Fibroblast of skin of back (primary cell): ENCODE measurements at places on chromosomes 12 and 14.

DNA sequence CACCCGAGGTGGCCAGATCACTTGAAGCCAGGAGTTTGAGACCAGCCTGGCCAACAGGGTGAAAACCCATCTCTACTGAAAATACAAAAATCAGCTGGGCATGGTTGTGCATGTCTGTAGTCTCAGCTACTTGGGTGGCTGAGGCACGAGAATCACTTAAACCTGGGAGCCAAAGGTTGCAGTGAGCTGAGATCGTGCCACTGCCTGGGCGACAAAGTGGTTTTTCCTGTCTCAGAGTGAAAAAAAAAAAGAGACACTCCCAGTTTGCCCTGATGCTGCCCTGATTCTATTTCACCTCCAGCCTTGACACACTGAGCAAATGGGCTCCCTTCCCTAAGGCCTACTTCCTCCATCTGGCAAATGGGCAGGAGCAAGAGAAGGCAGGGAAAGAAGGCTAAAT, 28.5 kb upstream of the PLEK2 start:
- DNase-seq: no peak

- DNase-seq: no peak
Observed at GRCh38 chr14:69519204-69520100, 34.9 kb downstream of the PLEKHD1 start.

GRCh38 chr12:40351976-40352375, 127.2 kb downstream of the LRRK2 start:
- no peak for DNase-seq

- peak; percentile 10 for DNase-seq
Observed at GRCh38 chr12:27772328-27773049, 7.5 kb upstream of the KLHL42 start.

- DNase-seq: no peak
Observed at GRCh38 chr12:1130164-1130563, 139.1 kb downstream of the ERC1 start.

- DNase-seq: peak; percentile 62
Observed at GRCh38 chr12:958588-959123, 9.2 kb upstream of the RAD52 start.
